ENCODE measurements at places on chromosomes 4 and X. TPM values are rescaled to one million over a fixed set of nuclear protein-coding genes. Genes with fewer than 3 reads are reported as not detected.

Gene REPS2
- total RNA-seq = 68.4 TPM

GRCh38 chrX:2538031-2538757 lies 37.4 kb upstream of the DHRSX start:
- DNase-seq = no peak

- DNase-seq = no peak
Measured at GRCh38 chrX:78619834-78620233, 39.3 kb downstream of the RTL3 start.

- DNase-seq = no peak
Measured at GRCh38 chrX:47133493-47133892, 11.0 kb downstream of the NDUFB11 start.

DNA sequence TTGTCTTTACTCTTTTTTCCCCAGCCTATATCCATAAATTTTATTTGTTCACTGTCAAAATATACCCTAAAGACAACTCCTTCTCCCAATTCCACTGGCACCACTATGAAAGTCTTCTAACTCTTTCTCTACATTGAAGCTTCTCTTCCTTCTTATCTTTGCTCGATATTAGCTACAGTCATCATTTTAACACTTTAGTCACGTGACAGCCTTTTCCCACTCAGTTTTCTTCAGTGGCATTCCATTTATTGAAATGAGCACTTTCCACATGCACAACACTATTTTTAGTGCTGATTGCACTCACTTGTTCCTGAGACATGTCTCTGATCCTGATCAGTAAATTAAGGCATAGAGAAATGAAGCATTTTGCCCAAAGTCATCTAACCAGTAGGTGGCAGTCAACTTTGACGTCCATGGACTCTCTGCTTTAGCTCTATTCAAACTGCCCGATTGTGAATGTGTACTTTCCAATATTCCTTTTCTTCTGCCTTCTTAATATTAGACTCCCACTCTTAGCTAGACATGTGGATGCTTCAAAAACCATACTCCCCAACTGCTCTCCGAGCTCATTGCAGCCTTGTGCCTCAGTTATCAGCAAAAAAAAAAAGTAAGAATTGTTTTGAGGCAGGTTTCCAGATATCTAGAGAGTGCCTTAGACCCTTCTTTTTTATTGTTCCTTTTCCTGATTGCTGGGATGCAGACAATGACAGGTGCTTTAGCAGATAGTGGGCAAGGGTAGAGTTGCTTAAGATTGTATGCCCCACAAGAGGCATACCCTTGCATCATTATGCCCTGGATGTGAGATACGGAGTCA lies 394.4 kb upstream of the ADGRL3 start:
- no peak for DNase-seq

Data from uterus (tissue), 4 donors.